ENCODE measurements at places on chromosomes 7 and 10. TPM values are rescaled to one million over a fixed set of nuclear protein-coding genes. Genes with fewer than 3 reads are reported as not detected.

GRCh38 chr7:7178906-7179305 is 3.4 kb upstream of the C1GALT1 start:
- no peak for DNase-seq

- DNase-seq = peak; percentile 55
These were observed 3.1 kb downstream of the RGS10 start for GRCh38 chr10:119539359-119539825.

The NUDT13 gene
- 2.3 TPM for total RNA-seq

GRCh38 chr10:47366731-47367460 is 17.2 kb downstream of the ZNF488 start:
- DNase-seq = no peak

- no peak for DNase-seq
These were observed 254.9 kb downstream of the SORCS3 start for GRCh38 chr10:104895981-104896380.

DNA sequence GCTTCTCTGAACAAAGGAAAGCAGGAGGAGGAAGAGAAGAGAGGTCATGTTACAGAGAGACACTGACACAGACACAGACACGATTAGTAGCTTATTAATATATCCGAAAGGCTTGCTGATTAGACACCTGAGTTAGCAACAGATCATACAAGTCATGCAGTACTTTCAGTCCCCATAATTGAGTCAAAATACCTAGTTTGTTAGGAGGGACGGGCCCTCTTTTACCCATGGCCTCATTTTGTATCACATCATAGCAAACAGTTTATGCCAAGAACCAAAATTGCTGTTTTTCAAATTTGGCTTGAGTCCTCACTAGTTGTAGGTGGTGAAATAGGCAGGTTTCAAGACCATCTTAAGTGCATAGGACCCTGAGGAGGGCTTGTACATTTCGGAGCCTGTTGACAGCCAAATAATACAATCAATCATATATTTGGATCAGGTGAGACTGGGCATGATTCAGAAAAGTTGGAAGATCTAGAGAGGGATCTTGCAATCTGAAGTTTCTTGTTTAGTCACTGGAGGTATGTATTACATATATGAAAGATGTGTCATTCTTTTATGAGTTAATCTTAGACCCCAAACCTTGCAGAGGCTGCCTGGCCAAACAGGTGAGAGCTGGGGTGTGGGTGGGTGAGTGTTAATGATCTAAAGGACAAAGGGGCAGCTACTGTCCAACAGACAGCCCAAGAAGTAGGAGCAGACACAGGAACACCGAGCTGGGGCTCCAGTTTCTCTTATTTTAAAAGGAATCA is 65.4 kb downstream of the PRPF18 start:
- peak; percentile 5 for DNase-seq

- DNase-seq = no peak
These were observed 306.2 kb upstream of the MKI67 start for GRCh38 chr10:128432423-128432822.

The SEC61G gene
- 162 TPM for total RNA-seq

DNA sequence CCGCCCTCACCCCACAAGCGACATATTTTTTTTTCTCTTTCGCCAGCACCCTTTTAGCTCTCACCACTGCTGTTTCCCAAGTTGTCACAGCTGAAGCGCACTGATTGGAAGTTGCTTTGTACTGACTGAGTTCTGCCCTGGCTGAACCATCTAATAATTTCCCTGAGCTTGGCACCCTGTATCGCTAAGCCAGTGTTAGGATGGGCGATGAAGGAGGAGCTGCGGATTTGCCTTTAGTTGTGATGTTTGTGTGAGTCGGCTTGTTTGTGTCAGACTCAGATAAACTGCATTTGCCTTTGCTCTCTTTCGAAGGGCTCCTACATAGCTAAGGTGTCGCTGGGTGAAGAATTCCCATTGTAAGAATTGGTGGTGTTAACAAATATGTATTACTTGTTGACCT is 1.3 kb upstream of the ATXN7L1 start:
- DNase-seq = no peak

The MAPK8 gene
- 40.5 TPM for total RNA-seq

DNA sequence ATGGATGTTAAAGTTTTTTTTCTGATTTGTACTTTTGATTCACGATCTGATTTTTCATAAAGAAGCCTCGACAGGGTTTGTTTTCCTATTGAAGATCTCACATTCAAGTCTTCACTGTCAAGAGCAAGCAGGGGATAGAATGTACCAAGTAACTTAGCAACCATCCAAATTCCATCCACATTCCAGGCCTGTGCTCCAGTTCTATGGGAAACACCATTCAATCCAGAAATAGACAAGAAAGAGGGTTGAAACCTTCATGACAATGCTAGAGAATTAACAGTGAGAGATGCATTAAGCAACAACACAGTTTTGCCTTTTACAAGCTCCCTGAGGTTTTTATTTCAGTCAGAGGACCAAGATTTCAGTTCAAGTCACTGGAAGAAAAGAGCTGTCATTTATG is 300.2 kb downstream of the NEBL start:
- DNase-seq = no peak

- peak; percentile 2 for DNase-seq
These were observed 226.0 kb downstream of the CHCHD3 start for GRCh38 chr7:132855901-132856300.

DNA sequence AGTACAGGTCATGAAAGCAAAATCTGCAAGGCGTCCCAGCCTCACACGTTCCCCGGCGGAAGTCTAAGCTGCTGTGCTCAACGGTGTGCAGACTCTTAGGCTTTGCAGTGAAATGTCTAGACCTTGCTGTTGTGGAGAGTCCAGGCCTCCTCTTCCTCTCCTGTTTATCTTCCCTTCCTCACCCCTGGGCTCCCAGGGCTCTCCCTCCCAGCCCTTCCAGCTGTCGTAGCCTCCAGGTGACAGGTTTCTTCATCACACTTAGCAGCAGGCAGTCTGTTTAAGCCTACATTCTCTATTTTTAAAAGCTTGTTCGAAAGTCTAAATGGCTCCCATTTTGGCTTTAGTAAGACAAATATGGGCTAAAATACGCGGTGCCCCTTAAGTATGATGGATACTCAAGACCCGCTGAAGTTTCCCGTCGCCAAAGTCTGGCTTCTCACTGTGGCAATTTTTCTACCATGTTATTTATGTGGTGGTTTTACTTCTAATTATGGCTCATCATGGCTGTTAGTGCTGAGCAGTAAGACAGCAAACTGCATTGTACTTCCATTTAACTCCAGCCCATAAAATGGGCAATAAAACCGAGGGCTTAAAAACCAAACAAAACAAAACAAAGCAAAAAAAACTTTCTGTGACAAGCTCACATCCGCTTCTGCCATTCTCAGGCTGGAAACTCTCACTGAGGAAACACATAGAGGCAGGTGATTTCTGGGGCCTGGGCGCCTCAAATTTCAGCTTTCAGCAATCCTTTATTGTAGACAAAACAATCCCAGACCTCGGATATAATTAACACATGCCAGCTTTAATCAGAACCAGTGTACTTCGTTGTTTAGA is 243.2 kb downstream of the SNX10 start:
- DNase-seq = no peak

DNA sequence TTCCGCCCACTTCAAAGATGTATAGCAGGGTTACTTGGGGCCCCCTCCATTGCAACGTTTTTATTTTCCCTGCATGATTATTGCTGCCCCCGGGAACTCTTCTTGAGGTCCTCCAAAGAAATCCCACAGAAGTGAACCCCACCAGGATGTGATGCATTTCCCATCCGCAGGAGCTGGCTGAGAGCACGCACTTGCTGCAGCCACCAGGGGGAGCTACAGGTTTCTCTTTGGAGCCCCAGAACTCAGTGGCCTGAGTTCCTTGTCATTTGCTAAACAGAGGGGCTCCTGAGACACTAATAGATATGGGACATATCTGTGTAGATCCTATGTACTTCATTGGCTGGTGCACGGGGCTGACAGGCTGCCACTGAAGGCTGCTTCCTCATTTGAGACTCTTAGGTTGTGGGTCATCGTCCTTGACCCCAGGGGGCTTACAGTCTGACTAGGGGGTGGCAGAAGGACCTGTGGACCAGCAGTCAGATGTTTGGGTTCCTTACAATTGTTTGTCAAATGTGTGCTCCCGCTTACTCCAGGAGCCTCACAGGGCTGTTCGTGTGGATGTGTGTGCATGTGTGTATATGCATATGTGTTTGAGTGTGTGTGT is 52.3 kb upstream of the ENO4 start:
- DNase-seq = peak; percentile 78

The ETV1 gene
- total RNA-seq = 0.18 TPM

The NAMPT gene
- total RNA-seq = 790 TPM

GRCh38 chr7:108660465-108660864 is 90.8 kb downstream of the DNAJB9 start:
- no peak for DNase-seq

GRCh38 chr10:121007264-121007663 is 156.1 kb downstream of the WDR11 start:
- no peak for DNase-seq

DNA sequence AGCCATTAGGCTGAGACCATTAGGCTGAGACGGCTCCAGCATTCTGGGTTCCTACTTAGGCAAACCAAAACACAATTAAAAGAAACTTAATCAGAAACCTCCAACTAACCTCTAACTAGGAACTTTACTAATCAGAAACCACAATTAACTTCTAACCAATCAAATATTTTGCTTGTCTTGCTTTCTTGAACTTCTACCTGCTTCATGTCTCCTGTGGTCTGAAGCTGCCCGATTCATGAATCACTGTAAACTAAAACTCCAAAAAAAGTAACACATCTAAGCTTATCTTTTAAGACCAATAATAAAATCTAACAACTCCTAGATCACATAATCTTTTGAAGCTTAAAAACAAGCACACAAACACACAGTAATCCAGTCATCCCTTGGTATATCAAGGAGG is 76.1 kb downstream of the PDSS1 start:
- no peak for DNase-seq

- DNase-seq = no peak
These were observed 37.3 kb downstream of the ZCCHC24 start for GRCh38 chr10:79407811-79408795.

The MMP21 gene
- not detected for total RNA-seq

The TMEM270 gene
- total RNA-seq = not detected

GRCh38 chr10:3516923-3517255 is 268.1 kb downstream of the KLF6 start:
- DNase-seq = no peak

DNA sequence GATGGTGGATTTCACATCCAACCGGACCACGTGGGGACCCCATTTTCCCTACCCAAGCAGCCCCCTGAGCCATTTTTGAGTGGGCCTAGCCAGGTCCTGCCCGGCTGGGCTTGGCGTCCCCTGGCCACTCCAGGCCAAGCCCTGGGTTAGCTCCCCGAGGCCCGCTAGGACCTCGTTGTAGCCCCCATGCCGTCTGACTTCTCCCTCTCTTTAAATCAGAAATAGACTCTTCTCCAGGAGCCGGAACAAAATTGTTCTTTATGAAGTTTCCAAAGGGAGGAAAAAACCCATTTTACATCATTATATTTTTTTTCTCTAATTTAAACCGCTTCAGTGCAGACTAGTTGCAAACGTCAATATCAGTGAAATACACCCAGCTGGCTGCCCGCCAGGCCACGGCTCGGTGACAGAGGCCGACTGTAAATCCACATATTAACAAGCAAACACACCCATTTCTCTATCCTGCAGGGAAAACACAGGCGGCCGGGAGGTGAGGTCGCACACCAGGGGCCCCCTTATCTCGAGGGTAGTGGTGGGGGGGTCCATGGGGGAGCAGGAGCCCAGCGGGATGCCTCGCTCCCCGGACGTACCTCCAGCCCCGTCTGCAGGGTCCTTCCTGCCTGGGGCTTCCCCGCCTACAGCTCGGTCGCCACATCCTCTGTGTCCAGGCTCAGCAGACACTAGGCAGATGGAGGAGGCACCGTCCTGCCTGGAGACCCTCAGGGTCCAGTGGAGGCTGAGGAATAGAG is 72.7 kb downstream of the ELFN1 start:
- peak; percentile 63 for DNase-seq

DNA sequence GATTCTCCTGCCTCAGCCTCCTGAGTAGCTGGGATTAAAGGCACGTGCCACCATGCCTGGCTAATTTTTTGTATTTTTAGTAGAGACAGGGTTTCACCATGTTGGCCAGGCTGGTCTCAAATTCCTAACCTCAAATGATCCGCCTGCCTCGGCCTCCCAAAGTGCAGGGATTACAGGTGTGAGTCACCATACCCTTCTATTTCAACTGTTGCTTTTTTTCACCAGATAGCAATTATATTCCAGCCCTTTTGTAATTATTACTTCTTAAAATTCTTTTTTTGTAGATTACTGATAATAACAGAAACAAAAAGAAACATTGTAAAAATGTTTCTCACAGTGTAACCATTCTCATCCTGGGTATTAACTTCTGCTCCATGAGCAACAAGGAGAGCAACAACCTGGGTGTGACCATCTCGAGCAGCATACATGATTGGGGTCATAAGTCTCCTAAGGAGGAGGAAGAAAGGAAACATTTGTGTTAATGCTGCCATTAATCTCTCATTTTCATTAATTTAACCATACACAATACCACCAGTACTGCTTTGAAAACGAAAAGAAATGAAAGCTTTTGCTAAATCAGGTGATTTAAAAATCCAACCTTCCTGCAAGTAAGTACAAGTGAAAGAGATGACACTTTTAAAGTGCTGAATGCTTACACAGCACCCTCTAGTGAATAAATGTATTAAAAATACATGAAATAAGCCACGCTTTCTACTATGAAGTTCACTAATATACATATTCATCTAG is 41.8 kb downstream of the ASZ1 start:
- no peak for DNase-seq

The SLC26A5 gene
- not detected for total RNA-seq

DNA sequence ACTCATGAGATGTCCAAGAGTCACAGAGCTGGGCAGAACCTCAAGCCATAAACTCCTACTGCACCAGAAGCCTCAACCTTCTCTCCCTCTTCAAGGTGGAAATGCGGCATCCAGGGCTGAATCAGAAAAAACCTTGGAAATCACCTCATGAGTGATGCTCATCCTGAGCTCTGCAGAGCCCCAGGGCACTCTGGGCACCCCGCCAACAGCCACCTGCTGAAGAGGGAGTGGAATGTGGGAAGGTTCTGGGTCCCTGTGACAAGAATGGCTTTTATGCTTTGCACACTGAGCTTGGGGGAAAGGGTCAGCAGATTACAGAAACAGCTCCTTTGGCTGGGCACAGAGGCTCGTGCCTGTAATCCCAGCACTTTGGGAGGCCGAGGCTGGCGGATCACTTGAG is 18.8 kb downstream of the NUDT1 start:
- no peak for DNase-seq

- DNase-seq = no peak
These were observed 82.5 kb upstream of the BAIAP2L1 start for GRCh38 chr7:98483276-98483963.

- no peak for DNase-seq
These were observed 206.0 kb upstream of the SH2B2 start for GRCh38 chr7:102080434-102081243.
